Cortex of kidney (tissue), 1 donor: ENCODE measurements at places on chromosomes 3 and 15.

DNA sequence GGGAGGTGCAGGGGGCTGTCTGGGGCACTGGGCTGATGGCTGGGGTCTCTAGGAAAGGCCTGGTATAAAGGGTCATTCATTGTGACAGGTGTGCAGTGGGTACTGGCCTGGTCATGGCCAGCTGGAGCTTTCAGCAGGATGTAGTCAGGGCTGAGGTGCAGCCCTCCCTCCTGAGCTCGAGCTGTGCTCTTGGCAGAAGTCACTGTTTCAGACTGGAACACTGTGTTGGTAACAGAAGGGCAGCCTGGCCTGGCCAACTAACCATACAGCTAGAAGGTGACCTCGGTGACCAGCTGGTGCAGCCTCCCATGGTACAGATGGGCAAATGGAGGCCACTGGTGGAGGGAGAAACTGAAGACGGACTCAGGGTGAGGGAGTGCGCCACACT, 34.4 kb upstream of the LCTL start:
- DNase-seq, result no peak

DNA sequence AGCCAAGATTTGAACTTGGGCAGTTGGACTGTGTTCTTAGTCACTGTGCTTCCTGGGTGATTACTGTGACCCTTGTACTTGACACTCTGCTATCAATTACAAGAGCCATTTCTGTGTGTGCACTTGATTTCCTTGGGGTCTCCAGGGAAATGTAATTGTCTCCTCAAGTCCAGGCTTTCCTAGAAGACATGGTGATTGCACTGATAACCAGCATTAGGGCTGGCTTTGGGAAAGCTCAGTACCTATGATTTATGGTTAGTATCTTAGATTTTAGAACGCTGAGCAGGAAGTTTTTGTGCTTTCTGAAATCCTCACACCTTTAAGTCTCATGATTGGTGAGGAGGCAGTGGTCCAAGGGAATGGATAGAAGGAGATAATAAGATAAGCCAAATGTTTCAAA, 1.6 kb upstream of the CLDN11 start:
- DNase-seq, result no peak

DNA sequence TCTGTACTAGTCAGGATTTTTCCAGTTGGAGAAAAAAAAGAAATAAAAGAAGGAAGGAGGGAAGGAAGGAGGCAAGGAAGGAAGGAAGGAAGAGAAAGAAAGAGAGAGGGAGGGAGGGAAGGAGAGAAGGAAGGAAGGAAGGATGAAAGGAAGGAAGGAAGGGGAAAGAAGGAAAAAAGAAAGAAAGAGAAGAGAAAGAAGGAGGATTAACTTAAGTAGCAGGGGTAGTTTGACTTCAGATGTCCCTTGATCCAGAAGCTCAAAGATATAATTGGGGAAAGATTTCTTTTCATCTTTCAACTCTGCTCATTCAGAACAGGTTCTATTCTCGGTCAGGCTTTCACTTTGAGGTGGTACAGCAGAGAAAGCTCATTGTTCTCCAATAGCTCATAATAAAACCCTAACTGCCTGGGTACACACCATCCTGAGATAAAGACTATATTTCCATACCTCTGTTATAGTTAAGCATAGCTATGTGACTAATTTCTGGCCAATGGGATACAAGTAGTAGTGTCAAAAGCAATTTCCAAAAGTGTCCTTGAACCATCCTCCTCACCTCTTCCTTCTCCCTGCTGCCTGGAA, 23.5 kb upstream of the STT3B start:
- DNase-seq, result no peak

GRCh38 chr3:47513125-47513929, at the start of gene ELP6:
ELP6 (minus strand) TSS chr3:47513712; CDS start chr3:47513590, 122 bp downstream.
- peak; percentile 99 for DNase-seq

DNA sequence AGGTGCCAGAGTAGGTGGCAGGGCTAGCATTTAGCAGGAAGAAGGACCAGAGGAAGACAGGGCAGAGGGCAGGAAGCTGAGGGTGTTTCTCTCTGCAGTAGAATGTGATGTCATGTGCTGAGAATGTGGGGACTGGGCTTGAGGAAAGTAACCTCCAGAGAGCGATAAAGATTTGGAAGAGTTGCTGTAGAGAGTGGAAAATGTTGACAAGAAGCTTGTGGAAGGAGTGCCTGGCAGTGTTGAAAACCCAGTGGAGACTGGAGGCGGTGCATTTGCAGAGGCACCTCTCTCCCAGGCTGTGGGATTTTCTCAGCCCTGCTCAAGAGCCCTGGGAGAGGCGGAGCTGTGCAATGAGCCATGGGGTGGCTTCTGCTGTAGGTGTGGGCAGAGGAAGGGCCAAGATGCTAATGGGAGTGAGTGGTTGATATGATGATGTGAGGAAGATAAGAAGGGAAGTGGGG, 54.8 kb downstream of the MESD start:
- no peak for DNase-seq
